ENCODE measurements at places on chromosomes 6 and 20. TPM values are rescaled to one million over a fixed set of nuclear protein-coding genes. Genes with fewer than 3 reads are reported as not detected.

The SLCO4A1 gene
- total RNA-seq: 1.6 TPM

The TMEM151B gene
- 53.5 TPM for total RNA-seq

The MRAP2 gene
- total RNA-seq: 6.2 TPM

The EYS gene
- 0.78 TPM for total RNA-seq

The MACROD2 gene
- 60.4 TPM for total RNA-seq

The ERVFRD-1 gene
- not detected for total RNA-seq

The PACSIN1 gene
- total RNA-seq: 2.8 TPM

The MAP3K5 gene
- total RNA-seq: 9.8 TPM

The NFS1 gene
- 40.6 TPM for total RNA-seq

The FAXC gene
- total RNA-seq: 49.3 TPM

The MUCL3 gene
- not detected for total RNA-seq

The GNAS-AS1 gene
- total RNA-seq: 0.94 TPM

The BMP5 gene
- total RNA-seq: 4.4 TPM

The FANCE gene
- total RNA-seq: 9.5 TPM

The DEFB132 gene
- total RNA-seq: not detected

The NNAT gene
- 251 TPM for total RNA-seq

The STMND1 gene
- not detected for total RNA-seq

The MOG gene
- total RNA-seq: not detected

The PHACTR3 gene
- total RNA-seq: 42.1 TPM

The KCNB1 gene
- 5.8 TPM for total RNA-seq

The CRISP2 gene
- total RNA-seq: not detected

The TRIM15 gene
- not detected for total RNA-seq

The LY6G6F gene
- not detected for total RNA-seq

The SLC35B2 gene
- 33.1 TPM for total RNA-seq

The DDX43 gene
- 0.31 TPM for total RNA-seq

The NKX2-2 gene
- total RNA-seq: 0.31 TPM

The PRRT1 gene
- total RNA-seq: 0.78 TPM

The RAE1 gene
- total RNA-seq: 35.2 TPM

The C4A gene
- 8.6 TPM for total RNA-seq

The MRPL2 gene
- total RNA-seq: 8.9 TPM

The SEMG1 gene
- not detected for total RNA-seq

The FUT9 gene
- 97.0 TPM for total RNA-seq

The GJA1 gene
- 87.7 TPM for total RNA-seq

The B3GAT2 gene
- total RNA-seq: 18.6 TPM

The RBPJL gene
- not detected for total RNA-seq

The BPI gene
- not detected for total RNA-seq

The SPATA25 gene
- total RNA-seq: 1.7 TPM

The CRIP3 gene
- 3.9 TPM for total RNA-seq

The KIAA0408 gene
- 116 TPM for total RNA-seq

The MYBL2 gene
- total RNA-seq: 0.47 TPM

The APMAP gene
- 60.7 TPM for total RNA-seq

The AVP gene
- total RNA-seq: not detected

The FAM83C gene
- total RNA-seq: not detected

The SAMD5 gene
- total RNA-seq: 17.6 TPM

The HSPA12B gene
- total RNA-seq: 1.7 TPM

The PRSS35 gene
- total RNA-seq: 4.8 TPM

The CGA gene
- total RNA-seq: not detected

The IER3 gene
- total RNA-seq: 3.0 TPM

The COL12A1 gene
- 36.2 TPM for total RNA-seq

The CAGE1 gene
- under 0.01 TPM for total RNA-seq

The BPIFB4 gene
- total RNA-seq: not detected

The NUP153 gene
- total RNA-seq: 51.8 TPM

The NKAIN4 gene
- total RNA-seq: 14.2 TPM

The SCRT2 gene
- total RNA-seq: 2.0 TPM

Measured in occipital lobe (tissue), 3 donors.